ENCODE measurements at places on chromosomes 3 and 15.

DNA sequence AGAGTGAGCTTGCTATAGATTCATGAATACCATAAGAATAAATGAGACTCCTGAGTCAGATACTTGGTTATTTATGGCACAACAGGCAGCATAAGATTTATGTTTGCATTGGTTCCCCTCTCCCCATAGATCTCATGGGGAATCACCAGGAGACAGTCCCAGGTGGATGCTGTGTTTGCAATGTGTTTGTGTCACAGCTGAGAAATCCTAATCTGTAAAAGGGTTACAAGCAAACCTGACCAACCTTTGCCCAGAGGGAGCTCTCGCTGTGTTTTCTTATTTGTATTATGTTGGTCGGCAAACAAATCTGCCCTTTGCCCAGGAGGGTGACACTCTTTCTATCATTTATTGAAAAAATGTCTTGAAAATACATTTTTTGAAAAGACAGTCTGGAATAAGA lies 236.2 kb downstream of the ZPLD1 start:
- no peak for DNase-seq

GRCh38 chr15:36914960-36915808 lies 185.2 kb downstream of the MEIS2 start:
- DNase-seq: no peak

DNA sequence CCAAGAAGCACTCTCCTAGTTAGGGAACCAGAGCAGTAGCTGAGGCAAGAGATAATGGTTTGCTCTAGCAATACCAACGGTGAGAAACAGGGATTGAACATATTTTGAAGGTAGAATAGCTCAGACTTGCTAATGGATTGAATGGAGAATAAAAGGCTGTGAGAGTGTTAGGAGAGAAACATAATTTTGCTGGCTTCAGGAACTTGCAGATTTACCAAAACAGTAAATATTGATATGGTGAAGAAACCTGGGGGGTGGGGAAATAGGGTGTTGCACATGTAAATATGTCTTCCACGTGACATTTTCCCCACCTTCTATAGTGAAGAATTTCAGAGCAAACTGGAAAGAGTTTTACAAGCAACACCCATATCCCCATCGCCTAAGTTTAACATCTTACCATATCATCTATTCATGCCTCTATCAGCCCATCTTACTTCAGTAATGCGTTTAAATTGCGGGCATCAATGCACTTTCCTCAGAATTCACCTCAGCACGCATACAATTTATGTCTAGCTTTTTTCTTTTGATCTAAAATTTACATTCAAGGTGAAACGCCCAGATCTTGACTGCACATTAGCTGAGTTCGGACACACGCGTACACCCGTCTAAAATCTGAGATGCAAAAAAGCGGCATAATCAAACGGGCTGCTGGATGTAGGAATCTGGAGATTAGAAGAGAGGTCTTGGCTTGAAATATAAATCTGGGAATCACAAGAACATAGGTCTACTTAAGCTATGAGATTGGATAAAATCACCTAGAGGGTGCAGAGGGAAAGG lies 891 bp upstream of the NR1D2 start:
- no peak for DNase-seq

- DNase-seq: no peak
Measured at GRCh38 chr3:128340904-128341555, 125.7 kb downstream of the DNAJB8 start.

DNA sequence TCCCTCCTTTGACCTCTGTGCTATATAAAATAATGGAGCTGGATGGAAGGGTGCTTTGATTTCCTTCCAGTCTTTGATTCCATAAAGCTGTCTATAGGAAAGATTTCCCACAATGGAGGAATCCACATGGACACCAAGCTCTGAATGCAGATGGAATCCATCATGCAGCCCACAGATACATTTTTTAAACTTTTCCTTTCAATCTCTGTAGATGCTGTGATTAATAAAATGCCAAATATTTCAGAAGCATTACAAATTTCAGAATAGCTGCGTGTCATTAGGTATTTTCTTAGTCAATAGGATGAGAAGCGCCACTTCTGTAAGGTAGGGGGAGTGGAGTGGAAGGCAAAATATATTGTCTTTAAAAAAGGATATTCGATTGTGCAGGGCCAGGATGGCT lies 489.0 kb downstream of the NTRK3 start:
- no peak for DNase-seq

Measured in stimulated activated CD8-positive, alpha-beta memory T cell treated with anti-CD3 and anti-CD28 coated beads, Interleukin-7, amount 100 ng/mL, for 1 hour (primary cell).